G401 (cell line): ENCODE measurements at places on chromosomes 11 and 22. TPM values are rescaled to one million over a fixed set of nuclear protein-coding genes. Genes with fewer than 3 reads are reported as not detected.

The GRIA4 gene
- total RNA-seq = not detected in 2 replicates

GRCh38 chr11:1406571-1407485, 17.1 kb downstream of the BRSK2 start:
- DNase-seq = no peak

DNA sequence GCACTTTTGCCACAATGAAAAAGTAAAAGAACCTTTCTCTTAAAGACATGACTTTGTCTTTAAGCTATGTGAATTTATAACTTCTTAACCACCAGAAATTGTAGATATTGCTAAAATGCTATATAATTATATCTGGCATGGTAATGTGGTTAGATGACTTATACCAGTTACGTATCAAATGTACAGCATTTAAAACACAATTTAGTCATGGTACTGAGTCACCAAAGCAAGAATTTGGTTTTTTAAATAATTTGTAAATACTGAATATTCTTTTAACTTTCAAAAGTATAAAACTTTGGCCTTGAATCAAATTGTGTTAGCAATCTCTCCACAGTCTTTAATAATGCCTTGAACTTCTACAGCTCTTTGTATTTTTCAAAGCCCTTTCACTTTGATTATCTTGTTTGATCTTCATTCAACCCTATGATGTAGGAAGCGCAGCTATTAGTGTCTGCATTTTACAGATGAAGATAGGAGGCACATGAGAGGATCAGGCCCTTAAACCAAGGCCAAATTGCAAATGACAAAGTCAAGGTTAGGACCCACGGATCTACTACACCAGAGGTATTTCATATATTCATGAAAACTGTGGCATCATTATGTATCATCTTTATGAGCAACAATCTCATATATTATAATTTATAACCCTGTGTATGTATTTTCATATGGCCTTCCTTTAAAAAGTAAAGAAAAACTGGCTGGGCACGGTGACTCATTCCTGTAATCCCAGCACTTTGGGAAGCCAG, 4.4 kb upstream of the SYTL2 start:
- DNase-seq = no peak

DNA sequence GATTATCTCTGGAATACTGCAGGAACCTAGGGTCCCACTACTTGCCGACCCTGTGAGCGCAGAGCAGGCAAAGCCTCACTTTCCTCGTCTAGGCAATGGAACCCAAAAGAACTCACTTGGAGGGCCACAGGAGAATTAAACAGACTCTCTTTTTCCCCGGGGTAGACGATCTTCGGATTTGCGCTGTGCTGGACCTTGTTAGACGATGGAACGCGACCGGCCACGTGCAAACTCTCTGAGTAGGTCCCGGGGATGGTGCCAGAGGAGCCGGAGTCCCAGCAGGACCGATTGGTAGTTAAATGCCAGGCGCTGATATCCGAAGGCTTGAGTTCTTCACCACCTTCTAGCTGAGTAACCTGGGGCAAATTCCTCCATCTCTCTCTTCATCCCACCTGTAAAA, 1.0 kb upstream of the SLC1A2 start:
- DNase-seq = peak; percentile 30

The APOL1 gene
- not detected in 2 replicates for total RNA-seq

DNA sequence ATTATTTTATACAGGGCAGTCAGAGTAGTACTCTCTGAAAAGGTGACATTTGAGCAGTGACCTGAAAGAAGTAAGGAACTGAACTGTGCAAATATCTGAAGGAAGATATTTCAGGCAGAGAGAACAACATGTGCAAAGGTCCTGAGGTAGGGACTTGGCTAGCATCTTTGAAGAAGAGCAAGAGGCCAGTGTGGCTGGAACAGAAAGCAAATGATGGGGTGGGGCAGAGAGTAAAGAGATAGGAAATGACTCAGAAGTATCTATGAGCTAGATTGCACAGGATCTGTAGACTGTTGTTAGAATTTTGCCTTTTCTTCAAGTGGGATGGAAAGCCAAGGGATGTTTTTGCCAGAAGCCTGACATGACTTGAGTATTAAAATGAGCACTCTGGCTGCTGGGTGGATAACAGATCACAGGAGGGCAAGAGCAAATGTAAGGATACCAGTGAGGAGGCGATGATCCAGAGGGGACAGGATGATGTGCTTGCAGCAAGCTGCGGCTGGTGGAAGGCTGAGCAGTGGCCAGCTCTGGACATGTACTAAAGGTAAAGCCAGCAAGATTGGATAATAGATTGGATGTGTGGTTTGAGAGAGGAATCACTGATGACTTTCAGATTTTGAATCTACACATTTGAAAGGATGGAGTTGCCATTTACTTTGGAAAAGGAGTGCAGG, 33.2 kb upstream of the TTC12 start:
- no peak for DNase-seq

The YPEL4 gene
- 2.1 TPM in 1 of 2 replicates, not detected in the other for total RNA-seq

The IGSF22 gene
- total RNA-seq = not detected in 2 replicates
